ENCODE measurements at places on chromosomes 1 and 21.

DNA sequence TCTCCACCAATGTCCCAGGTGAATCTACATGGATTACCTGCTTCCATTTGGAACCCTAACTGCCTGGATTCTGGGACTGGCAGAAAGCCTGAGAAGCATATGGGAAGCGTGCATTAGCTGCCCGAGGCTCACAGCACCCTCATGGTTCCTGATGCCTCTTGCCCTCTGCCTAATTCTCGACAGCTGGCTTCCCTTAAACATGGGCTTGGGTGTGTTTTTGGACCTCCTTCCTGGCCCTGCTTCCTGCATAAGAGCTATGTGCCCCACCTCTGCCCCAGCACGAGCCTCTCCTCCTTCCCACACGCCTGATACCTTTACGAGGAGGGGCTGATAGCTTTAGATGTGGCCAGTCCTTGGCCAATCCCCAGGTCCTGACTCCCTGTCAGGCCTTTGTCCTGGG is 152.4 kb upstream of the HMGB4 start:
- DNase-seq = no peak

- no peak for DNase-seq
Observed at GRCh38 chr1:66876664-66877063, 48.0 kb downstream of the DNAI4 start.

DNA sequence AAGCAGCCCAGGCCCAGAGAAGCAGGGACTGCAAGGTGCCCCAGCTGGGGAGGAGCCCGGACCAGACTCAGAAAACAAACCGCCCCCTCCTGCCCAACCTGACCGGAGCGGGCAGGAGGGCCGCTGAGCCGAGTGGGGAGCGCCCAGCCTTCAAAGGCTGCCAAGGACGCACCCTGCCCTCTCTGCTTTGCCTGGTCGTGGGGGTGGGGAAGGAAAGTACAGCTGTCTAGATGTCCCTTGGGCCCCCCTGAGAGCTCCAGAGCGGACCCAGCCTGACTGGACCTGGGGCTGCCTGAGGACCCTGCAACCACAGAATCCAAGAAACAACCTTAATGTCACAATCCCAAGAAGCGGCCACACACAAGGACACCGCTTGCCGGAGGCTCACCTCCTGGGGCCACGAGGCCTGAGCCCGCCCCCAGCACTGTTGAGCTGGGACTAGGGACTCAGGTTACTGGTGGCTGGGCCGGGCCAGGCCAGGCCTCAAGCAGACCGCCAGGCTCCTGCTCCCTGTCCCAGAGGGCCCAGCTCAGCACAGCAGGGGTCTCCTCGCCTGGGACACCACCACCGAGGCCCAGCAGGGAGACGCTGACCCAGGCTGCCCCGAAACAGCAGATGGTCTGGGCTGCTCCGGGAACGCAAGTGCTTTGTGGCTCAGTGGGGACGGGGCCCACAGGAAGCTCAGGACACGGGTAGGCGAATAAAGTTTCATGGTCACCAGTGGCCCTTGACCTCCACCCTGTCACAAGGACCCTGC is 1.4 kb downstream of the DVL1 start:
- DNase-seq = no peak

GRCh38 chr1:151905070-151905442 is 4.3 kb downstream of the THEM4 start:
- DNase-seq = no peak

- no peak for DNase-seq
Observed at GRCh38 chr1:40553017-40553416, 21.6 kb downstream of the ZNF684 start.

GRCh38 chr1:75708910-75709309 is 15.6 kb upstream of the ACADM start:
- no peak for DNase-seq

DNA sequence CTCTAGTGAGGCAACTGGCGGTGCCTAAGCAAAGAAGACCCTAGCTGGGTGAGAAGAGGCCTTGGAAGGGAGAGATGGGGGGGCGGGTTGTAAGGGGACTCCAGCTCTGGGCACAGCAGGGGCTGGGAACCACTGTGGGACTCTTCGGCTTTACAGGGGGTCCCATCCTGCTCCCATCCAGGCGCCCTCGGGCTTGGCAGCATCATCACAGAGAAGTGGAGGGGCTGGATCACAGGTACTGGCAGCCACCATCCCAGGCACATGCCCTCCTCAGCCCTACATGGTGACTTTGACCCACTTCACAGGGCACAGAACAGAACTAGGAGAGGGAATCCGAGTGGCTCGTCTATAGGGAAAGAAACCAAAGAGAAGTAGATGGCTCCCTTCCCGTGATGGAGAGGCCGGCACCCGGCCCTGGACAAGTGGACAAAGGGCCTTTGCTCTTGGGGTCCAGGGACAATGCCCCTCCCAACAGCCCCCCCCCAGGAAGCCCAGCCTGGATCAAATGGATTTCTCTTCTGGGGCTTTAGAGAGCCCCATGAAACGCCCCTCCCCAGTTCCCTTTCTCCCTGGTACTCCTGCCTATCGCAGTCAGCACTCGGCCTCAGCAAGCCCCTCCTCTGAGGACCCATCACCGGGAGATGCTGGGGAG is 54.0 kb upstream of the ECE1 start:
- DNase-seq = no peak

GRCh38 chr1:205583461-205584130 is 48.2 kb downstream of the ELK4 start:
- no peak for DNase-seq

GRCh38 chr1:173714441-173714758 is 381 bp upstream of the KLHL20 start:
- DNase-seq = no peak

DNA sequence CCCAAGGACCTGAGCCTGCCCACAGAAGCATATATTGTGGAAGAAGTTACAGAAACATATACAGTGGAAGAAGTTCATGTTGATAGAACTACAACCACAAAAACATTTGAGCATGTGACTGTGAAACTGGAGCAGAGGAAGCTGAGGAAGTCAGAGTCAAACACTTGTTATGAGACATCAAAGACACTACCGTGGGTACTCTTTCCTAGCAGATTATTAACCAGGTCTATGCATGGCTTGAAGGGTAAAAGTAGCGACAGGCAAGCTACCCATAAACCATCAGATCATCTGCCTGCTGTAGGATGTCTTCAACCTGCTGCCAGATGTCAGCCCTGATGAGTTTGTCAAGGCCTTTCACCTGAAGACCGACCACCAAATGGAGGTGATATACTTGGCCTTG is 35.8 kb downstream of the IVNS1ABP start:
- DNase-seq = no peak

GRCh38 chr1:17185485-17185860 is 19.5 kb upstream of the PADI1 start:
- no peak for DNase-seq

- DNase-seq = no peak
Observed at GRCh38 chr1:85001742-85002141, 4.8 kb upstream of the MCOLN2 start.

DNA sequence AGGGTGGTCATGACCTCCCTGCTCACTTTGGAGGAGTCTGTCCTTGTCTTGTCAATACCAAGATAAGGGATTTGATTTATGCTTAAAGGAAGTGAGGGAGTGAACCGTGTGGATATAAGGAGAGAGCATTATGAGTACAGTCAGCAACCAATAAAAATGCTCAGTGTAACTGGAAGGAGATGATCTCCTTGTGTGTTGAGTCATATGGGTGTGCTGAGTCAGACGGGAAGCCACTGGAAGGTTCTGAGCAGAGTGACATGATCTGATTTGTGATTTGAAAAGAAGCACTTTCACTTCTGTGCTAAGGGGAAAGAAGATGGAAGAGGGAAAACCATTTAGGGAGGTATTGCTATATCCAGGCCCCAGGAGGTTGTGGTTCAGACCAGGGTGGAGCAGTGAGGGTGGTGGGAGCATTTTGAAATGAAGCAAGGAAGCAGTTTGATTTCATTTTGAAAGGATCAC is 2.5 kb upstream of the BCL10 start:
- no peak for DNase-seq

- DNase-seq = no peak
Observed at GRCh38 chr1:116075575-116075974, 35.6 kb upstream of the MAB21L3 start.

DNA sequence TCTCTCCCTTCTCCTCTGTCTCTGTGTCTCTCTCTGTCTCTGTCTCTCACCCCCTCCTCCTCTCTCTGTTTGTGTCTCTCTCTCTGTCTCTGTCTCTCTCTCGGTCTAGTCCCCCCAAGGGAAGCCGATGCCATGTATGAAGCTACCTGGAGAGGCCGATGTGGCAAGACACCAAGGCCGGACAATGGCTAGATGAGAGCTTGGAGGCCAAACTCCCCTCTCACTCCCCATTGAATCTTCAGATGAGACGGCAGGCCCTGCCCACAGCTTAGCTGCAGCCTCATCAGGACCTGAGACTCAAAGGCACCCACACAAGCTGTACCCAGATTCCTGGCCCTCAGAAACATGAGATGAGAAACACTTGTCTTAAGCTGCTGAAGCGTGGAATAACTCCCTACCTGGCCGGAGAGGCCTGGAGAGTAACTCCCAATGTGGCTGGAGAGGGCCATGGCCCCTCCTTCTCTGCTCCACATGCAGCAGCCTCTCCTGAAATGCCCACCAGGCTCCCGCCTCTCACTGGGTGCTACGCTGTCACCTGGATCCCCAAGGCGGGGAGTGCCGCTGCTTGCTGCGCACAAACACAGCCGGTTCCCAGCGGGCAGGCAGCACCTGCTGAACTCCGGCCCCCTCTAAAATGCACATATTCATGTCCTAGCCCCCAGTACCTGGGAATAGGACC is 7.8 kb upstream of the ACTRT2 start:
- DNase-seq = no peak

GRCh38 chr1:203695116-203695515 is 68.5 kb downstream of the ATP2B4 start:
- no peak for DNase-seq

DNA sequence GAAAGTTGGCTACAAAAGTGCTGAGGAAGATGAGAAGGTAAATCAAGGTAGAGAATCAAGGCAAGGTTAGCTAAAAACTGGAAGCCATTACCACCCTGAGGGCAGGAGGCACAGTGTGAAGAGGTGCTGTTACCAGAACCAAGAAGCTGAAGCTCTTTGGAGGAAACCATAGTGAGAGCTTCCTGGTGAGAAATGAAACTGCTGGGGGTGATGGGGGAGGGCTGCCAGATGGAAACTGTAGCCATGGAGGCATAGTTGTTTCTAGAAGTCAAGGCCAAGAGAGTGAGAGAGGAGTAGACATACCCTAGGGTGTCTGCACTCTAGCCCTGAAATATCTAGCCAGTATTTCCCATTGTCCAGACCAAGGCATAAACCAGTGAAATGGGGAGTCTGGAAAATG is 28.7 kb downstream of the IFI44 start:
- no peak for DNase-seq

GRCh38 chr1:169018751-169019150 is 87.7 kb upstream of the ATP1B1 start:
- no peak for DNase-seq

DNA sequence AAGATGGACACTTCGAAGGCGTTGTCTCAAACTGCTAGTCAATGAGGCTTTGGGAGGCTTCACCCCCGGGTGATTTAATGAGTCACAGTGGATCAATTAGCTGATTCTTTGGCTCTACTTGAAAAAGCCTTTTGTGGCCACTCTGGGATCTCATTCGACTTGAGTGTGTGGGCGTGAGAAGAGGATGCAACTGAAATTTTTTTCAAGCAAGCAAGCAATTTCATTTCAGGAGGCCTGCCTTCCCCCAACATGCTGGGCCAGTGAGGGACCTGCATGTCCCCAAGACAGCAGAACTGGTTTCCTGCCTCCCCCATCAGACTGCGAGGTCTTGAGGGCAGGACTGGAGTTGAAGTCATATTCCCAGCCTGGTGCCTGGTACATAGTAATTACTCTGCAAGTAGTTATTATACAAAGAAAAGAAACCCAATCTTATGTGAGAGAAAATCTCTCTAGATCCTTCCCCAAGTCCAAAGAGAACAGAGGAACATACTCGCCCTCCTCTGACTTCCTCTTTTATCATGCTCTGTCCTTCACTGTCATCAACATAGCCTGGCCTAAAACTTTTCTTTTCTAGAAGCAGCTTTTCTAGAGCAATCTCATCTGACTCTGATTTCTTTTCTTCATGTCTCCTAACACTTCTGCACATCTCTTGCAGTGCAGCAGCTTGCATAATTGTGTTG is 22.7 kb downstream of the SYT6 start:
- no peak for DNase-seq

DNA sequence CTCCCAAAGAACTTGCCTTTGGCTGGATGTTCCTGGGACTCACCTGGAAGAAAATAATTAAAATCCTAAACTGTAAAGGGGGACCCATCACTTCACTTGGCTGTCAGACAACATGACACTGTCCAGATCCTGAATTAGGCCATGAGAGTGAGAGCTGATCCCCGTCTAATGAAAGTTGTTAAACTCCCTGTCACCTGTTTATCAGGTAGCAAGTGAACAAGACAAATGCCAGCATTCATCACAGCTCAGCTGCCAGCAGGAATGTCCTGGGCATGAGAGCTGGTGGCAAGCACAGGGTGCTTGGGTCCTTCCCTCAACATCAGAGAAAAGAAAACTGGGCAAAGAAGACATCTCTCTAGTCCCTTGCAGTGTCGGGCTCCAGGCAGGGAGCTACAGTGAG is 23.8 kb downstream of the PMVK start:
- no peak for DNase-seq

GRCh38 chr21:43600642-43601402 is 58.5 kb downstream of the HSF2BP start:
- no peak for DNase-seq

DNA sequence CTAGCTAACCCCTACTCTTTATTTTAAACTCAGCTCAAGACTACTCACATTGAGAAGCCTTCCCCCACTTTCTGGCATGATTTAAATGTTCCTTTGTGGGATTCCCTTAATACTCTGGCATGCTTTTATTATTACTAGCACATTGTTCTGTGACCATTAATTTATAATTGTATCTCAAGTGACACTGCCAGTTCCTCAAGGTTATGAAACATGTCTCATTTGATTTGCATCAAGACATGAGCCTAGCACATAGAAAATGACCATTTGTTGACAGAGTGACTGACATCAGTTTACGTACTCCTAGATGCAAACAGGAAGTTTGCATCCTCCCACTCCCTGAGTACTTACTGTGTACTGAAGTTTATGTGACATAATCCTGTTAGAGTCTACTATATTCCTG is 15.2 kb downstream of the RGS4 start:
- no peak for DNase-seq

DNA sequence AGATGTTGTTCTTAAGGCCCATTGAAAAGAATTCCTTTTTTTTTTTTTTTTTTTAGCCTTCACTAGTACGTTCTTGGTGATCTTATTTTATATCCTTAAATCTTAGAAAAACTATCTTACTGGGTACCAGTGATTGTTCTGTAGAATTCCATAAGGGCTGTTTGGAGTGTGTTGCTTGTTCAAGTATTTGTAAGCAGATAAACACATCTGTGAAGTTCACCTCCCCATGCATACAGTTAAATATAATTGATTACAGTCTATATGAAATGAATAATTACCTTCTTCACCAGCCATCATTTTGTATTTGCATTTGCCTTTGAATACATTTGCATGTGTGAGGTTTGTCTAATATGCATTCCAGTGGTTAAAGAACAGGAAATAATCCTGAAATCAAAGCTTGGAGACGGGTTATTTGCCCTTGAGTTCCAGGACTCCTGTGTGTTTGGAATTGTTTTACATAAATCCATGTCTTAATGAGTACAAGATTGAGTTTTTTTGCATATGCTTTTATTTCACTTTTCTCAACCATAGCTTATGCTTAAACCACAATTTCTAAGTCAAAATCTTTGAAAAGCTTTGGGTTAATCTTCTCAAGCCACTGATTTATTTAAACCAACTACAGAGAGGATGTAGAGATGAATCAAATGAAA is 73.1 kb downstream of the VPS13D start:
- DNase-seq = no peak

- DNase-seq = no peak
Observed at GRCh38 chr1:38197312-38198061, 150.9 kb upstream of the POU3F1 start.
